ENCODE measurements at places on chromosomes 13 and 19.

DNA sequence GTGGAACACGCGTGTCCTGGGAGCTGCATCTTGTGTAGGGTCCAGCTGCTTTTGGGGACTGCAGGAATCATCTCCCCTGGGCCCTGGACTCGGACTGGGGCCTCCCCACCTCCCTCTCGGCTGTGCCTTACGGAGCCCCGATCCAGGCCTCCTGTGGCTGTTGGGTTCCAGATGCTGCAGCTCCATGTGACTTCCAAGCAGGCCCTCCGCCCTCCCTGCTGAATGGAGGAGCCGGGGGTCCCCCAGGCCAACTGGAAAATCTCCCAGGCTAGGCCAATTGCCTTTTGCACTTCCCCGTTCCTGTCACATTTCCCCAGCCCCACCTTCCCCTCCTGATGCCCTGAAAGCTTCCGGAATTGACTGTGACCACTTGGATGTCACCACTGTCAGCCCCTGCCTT is 6.2 kb upstream of the PGLS start:
- no peak for DNase-seq

- DNase-seq: no peak
Observed at GRCh38 chr13:29845440-29846056, 4.9 kb downstream of the UBL3 start.

DNA sequence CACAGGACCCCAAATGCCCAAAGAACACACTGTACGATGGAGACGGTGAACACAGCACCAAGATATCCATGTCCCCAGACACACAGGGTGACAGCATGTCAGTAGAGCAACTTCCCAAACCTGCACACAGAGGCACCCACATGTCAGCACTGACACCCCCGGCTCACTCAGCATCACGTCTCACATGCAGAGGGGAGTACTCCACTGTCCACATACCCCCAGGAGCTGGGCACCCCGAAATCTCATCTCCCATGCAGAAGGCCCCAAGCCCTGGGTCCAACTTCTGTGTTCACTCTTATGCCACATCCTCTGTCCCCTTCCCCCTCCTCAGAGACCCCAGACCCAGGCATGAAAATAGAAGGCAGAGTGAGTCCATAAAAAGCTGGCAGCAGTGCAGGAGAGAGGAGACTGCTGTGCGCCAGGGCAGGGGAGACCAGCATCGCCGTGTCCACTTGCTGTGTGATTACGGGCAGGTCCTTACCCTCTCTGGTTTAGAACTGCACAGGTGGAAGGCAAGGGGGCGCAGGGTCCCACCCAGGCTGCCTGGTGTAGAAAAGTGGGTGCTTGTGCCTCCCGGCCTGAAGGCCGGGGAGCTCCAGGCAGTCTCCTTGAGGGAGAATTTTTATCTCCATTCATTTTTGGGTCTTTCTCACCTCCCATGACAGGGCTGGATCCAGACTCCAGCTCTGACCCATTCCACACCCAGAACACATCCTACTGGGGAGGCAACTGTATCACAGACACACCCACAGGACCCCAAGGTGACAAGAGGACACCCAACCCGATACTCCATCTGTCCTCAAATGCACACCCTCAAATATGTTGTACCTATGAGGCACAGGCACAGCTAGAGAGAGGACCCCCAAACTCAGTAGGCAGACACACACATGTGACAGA is 17.0 kb downstream of the ERFL start:
- no peak for DNase-seq

GRCh38 chr19:4234142-4234861 is 5.0 kb downstream of the EBI3 start:
- DNase-seq: no peak

GRCh38 chr19:41261474-41262190 is 2.5 kb upstream of the HNRNPUL1 start:
- DNase-seq: no peak

GRCh38 chr19:31232871-31233270 is 116.4 kb downstream of the TSHZ3 start:
- no peak for DNase-seq

GRCh38 chr13:34357435-34358232 is 539.7 kb downstream of the RFC3 start:
- DNase-seq: no peak

- DNase-seq: no peak
Observed at GRCh38 chr13:19737844-19738557, 44.7 kb downstream of the PSPC1 start.

- DNase-seq: no peak
Observed at GRCh38 chr19:6101291-6101825, 8.9 kb downstream of the RFX2 start.

DNA sequence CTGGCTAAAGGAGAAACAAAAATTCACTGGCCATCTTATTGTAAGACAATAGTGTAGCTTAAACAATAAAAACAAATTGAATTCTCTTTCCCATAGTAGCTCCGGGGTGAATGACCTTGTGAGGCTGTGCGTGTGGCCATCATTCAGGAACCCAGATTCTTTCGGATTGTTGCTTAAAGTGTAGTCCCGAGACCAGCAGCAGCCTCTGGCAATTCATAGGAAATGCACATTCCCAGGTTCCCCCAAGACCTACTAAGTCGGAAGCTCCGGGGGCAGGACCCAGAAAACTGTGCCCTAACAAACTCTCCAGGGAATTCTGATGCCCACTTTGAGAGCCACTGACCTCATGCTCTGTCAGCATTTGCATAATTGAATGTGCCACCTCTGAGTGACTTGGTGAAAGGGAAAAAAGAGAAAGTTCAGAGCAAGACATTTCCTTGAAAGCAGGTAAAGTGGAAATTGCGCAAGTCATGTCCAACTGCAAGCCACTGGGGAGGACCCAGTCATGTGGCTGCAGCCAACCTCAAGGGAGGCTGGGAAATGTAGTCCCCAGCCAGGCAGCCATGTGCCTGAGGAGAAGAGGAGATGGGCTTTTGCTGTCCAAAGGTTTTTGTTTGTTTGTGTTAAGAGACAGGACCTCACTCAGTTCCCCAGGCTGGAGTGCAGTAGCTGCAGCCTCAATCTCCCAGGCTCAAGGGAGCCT is 50.7 kb upstream of the PNMA8B start:
- DNase-seq: no peak

DNA sequence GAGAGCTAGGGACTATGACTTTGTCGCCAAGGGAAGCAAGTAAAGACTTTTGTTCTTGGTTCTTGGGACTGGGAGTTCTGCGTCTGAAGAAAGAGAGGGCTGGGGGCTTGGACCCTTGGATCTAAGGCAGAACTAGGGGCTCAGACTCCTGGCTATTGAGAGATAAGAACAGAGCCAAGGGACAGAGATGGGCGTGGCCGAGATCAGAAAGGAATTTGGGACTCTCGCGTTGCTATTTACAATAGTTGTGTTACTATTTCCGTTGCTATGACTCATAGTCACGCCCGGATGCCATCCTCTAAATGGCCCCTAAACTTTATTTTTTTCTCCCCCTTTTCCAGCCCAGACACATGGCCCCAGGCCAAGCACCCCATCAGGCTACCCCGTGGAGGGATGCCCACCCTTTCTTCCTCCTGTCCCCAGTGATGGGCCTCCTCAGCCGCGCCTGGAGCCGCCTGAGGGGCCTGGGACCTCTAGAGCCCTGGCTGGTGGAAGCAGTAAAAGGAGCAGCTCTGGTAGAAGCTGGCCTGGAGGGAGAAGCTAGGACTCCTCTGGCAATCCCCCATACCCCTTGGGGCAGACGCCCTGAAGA is 759 bp downstream of the PPP1R15A start:
- DNase-seq: peak; percentile 68
